NCI-H2171 treated with DMSO at 0.1 percent for 48 hours (cell line): ENCODE measurements at places on chromosomes 11 and 22.
A peak's percentile ranks its signal among the peaks of the same experiment; 100 is the strongest.

DNA sequence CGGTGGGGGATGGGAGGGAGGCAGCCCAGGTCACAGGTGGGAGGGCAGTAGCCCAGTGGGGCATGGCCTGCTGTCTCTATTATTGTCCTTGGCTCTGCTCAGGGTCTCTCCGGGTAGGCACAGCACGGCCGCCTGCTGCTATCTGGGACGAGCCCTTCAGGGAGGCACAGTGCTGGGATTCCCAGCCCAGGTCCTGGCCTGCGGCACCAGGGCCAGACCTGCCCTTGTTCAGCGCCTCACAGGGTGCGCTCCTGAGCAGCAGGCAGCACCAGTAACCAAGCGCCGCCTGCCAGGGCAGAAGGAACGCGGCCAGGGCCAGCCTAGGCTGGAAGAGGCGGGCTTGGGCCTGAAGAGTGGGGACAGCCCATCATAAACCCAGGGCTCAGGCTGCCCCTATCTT, 151.0 kb downstream of the MPPED1 start:
- DNase-seq = no peak

- no peak for DNase-seq
These were observed 80.8 kb downstream of the ME3 start for GRCh38 chr11:86591631-86592030.

- no peak for DNase-seq
These were observed 8.9 kb downstream of the MRTFA start for GRCh38 chr22:40627612-40628011.

DNA sequence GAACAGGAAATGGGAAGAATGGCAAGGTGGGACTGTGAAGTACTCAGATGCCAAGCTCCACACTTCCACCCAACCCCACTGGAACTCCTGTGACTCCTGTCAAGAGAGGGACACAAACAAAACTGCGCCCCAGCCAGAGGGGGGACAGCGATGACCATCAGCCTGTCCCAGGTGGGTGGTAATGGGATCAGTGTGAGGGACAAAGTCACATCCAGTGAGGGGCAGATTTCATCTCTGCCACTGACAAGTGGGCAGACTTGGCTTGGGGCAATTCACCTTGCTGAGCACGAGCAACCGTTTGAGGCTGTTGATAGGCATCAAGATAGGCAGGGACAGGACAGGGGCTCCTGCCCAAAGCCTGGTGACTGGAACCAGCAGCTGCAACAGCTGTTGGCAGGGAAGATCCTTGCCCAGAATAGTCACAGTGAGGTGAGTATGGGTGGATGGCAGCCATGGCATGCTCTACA, 105.4 kb upstream of the PITPNB start:
- DNase-seq = no peak

- DNase-seq = peak; percentile 25
These were observed 24.9 kb downstream of the ASPHD2 start for GRCh38 chr22:26453812-26454500.

GRCh38 chr11:88508418-88508758, 170.9 kb upstream of the CTSC start:
- DNase-seq = no peak

GRCh38 chr11:68923614-68924013, 19.9 kb downstream of the IGHMBP2 start:
- peak; percentile 5 for DNase-seq
